ENCODE measurements at places on chromosomes 16 and 17.
A peak's percentile ranks its signal among the peaks of the same experiment; 100 is the strongest.

GRCh38 chr16:72349719-72350118, 177.8 kb upstream of the PMFBP1 start:
- no peak for DNase-seq

GRCh38 chr17:40580140-40580539, 14.9 kb upstream of the CCR7 start:
- no peak for DNase-seq

DNA sequence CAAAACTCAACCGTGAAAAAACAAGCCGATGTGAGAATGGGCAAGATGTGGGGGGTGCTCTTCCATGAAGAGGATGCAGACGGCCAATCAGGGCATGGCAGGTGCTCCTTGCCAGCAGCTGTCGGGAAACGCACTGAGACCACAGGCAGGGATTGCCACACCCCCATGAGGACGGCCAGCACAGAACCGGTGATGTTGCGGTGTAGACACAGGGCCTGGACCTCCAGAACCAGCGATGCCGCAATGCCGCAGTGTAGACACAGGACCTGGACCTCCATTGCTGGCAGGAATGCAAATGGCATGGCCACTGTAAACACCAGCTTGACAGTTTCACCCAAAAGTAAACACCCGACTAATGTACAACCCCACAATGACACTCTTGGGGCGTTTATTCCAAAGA, 164.9 kb downstream of the BANP start:
- DNase-seq, result no peak

DNA sequence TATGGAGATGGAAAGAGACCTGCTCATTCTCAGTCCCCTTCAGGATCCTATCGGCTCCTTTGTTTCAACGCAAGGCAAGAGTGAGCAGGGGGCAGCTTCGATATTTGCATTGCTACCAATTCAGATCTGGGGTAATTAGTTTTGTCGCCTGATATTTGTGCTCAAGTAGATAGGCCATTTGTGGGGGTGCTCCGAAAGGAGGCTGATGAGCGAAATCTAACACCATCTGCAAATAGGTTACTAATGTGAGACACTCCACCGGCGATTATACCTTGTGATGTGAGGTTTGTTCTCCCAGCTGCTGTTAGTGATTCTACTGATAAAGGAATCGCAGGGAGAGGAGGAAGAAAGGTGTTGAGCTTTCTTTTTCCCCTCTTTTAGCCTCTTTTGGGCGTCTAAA, 31.5 kb downstream of the WSCD1 start:
- no peak for DNase-seq

DNA sequence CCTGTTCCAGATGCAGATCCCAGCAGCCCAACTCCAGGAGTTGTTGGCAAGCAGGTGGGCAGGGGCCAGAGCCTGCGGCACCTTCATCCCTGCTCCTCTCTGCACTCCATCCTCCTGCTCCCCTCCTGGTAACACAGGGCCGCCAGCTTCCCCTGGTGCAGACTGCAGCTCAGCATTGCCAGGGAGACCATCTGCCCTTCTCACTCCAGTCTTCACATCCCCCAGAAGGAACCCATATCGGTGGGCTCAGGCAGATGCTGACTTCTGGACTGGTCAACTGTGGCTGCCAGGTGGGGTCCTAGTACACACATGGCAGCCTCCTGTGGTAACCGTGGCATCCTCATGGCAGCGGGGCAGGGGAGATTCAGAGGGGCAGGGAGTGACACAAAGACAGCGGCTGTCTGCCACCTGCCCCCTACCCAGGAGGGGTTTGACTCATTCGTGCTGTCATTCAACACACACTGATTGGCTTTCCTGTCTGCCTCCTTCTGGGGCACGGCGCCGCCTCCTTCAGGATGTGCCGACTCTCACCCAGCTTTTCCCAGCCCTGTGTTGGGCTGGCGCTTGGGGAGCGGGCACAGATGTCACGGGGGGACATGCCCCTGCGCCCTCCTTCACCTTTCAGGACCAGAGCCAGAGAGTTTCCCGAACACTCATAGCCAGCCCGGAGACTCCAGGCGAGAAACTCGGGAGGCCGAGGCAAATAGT, 120.9 kb downstream of the CMIP start:
- no peak for DNase-seq

- DNase-seq, result no peak
Measured at GRCh38 chr17:79748295-79749099, 17.8 kb downstream of the ENPP7 start.

DNA sequence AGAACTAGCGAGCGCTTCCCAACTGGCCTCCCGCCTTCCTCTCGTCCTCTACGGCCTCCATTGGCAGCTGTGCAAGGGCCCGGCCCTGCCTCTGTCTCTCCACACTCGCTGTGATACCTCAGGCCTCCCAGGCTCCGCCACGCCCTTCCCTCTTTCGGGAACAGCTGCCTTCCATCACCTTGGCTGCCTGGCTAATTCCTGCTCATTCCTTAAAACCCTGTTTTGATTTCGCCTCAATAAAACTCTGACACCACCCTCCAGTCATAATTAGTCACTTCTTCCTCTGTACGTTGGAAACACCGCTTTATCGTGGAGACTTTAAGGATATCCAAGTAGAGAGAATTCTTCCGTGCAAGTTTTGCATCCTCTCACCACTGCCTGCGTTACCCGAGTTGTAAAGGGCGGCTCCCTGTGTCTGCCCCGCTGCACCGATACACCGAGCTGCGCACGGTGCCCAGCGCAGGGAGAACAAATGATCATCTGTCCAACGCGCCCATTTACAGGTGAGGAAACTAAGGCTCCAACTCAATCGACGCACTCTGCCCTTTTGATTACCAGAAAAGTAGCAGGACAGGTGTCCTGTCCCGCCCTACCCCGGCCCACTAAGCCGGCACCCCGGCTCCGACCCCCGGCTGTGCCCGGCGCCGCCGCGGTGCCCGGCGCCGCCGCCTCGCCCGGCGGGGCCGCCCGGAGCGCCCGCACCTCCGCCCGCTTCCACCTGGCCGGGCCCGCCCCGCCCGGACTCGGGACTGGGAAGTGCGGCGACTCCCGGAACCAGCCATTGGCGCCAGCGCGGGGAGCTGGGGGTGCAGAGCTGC, 139.7 kb downstream of the SEC14L1 start:
- peak; percentile 63 for DNase-seq

DNA sequence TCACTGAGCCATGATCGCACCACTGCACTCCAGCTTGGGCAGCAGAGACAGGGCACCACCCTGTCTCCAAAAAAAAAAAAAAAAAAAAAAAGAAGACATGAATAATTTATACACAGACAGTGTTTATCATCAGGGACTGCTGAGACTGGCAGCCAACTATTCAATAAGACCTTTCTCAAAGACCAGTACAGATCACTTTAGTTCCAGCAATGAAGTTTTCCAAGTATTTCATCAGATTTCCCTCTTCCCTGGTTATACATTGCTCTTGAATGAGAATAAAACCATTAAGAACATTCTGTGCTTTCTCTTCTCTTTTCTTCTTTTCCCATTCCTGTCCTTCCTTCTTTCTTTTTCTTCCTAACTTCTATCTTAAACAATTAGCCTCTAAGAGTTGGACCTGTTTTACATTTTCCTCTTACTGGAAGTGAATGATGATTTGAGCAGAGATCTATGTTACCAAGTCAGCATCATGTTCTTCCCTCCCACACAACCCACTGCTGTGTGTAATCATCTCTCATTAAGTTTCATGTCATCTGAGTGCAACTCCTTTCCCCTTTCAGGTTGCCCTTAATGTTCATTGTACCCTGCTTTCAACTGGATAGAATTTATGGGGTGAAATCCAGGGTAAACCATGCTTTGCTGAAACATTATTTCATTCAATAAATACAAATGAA, 35.9 kb upstream of the SMIM36 start:
- peak; percentile 33 for DNase-seq

- no peak for DNase-seq
Measured at GRCh38 chr17:67388986-67389385, 11.9 kb downstream of the PITPNC1 start.

GRCh38 chr17:49016775-49017463, 19.7 kb downstream of the IGF2BP1 start:
- peak; percentile 69 for DNase-seq

DNA sequence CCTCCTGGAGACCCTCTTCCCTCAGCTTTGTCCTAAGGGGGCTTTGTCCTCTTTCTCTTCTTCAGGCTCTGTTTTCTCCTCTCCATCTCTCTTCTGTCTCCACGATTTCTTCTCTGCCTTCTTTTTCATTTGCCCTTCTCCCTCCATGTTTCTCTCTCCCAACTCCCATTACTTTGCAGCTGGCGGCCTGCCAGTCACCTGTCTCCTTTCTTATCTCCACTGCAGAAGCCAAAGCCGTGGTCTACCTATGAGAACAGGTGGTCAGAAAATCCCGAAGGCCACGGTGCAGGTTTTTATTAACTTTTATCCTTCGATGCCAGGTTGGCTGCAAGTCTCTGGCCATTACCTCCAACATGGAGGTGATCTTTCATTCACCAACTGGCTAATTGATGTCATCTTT, 45.1 kb downstream of the FZD2 start:
- no peak for DNase-seq

GRCh38 chr16:85449885-85450245, 163.3 kb upstream of the GSE1 start:
- DNase-seq, result no peak

GRCh38 chr17:63258785-63259184, 187.3 kb downstream of the CYB561 start:
- DNase-seq, result no peak

DNA sequence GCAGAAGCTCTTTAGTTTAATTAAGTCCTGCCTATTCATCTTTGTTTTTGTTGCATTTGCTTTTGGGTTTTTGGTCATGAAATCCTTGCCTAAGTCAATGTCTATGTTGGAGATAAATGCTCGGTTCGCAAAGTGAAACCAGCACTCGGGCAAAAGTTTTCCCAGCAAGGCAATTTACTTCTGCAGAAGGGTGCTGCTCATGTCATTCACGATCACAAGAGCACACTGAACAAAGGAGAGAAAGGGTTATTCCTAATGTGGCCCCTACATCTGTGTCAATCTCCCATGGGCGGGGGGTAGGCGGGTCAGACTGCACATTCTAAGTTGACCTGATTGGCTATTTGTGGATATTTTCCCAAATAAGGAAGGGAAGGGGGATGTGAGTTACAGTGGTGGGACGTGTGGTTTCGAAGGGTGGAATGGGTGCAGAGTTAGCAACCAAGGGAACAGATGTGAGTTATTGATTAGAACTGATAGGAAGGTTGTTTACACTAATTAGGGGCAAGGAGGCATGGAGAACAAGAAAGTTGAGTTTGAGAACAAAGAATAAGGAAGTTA, 23.0 kb downstream of the ATF7IP2 start:
- no peak for DNase-seq

DNA sequence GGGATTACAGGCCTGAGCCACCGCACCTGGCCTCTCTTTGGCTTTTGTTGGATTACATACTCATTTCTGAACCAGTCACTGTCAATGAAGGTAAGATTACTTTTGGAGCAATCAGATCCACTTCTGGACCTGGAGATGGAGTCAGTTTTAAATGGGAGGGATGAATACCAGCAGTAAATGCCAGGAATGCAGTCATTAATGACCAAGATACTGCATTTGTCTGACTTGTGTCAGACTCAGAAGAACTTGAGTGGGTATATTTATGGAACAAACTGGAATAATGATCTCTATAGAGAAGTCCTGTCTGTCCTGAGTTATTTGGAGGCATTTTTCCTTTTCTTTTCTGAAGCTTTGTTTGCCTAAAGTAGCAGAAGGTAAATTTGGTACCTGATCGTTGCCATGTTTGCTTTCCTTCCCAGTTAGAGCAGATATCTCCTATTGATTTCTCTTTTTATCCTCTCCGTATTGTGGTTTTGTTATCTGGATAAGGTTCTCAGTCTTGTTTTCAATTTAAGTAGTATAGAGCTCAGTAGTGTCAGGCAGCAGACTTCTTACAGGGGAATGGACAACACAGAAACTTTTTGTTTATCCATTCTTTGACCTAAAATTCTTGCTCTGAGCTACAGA, 10.7 kb downstream of the NLK start:
- no peak for DNase-seq

DNA sequence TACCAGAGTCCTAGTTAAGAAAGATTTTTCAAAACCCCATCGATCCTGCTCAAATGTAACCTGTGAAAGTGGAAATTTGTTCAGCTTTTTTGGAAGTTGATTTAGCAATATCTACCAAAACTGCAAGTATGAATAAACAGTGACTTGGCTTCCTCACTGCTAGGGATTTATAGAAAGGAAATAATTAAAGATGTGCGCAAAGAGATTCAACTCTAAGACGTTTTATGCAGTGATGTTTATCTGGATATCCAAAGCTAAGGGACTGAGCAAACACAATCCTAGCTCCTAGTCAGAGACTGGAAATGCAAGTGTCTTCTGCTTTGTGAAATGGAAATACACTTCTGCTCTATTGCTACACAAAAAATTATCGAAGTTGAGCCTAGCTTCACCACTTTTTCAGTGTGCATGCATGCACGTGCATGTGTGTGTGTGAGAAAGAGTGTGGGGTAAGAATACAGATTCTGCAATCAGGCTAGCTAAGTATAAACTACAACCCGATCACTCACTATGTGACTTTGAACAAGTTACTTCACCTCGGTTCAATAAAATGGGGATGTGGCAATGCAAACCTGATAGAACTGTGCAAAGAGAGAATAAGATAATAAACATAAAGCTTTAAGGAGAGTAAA, 52.1 kb upstream of the FOXF1 start:
- no peak for DNase-seq

DNA sequence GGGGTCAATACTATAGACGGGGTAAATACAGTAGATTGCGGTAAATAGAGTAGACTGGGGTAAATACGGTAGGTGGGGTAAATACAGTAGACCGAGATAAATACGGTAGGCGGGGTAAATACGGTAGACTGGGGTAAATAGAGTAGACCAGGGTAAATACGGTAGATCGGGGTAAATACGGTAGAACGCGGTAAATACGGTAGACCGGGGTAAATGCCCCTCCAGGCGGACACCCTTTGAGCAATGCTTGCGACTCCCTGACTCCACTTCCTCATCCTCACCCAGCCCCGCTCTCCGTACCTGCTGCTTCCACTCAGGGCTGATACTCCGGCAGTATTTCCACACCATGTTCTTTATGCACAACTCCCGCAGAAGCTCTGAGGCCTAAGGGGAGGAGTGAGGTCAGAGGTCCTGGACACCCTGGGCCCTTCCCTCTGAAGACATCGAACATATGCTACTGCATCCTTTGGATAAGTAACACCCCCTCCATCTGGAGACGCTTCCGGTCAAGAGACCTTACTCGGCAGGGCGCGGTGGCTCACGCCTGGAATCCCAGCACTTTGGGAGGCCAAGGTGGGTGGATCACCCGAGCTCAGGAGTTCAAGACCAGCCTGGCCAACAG, 13.3 kb upstream of the CRK start:
- DNase-seq, result peak; percentile 75

- DNase-seq, result no peak
Measured at GRCh38 chr16:76246587-76246986, 30.6 kb upstream of the CNTNAP4 start.

GRCh38 chr17:58985367-58985766, 121.3 kb downstream of the TRIM37 start:
- no peak for DNase-seq

Data from fibroblast of skin of right biceps (primary cell).